ENCODE measurements at places on chromosomes 2 and 18.

DNA sequence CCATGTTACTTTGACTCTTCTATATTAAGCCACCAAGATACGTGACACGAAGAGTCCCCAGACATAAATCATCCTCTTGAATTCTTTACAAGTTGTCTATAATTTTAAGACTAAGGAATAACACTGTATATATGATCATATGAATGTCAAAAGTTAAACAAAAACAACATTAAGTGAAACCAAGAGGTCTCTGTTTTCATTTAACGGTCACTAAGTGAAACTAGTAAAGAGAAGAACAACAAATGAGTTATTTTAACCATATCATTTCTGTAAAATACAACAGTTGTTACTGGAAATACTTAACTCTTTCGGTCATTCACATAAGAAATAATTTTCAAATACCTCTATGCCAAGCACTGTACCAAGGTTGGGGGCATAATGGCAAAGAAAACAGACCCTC, 45.7 kb upstream of the STK17B start:
- DNase-seq = no peak

DNA sequence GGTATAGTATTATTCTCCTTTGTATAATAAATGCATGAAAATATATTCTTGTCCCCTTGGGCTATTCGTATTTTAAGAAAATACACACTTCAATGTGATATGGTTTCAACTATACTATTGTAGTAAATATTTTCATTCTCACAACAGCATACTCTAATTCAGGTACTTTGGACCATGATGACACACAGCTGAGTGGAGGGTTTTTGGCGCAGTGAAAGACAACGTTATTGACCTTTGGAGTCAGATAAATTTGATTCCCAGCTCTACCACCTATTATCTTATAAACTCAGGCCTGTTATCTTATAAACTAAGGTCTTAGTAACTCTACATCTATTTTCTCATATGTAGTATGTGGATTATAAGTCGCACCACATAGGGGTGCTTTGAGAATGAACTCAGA, 895.9 kb upstream of the DDX18 start:
- DNase-seq = no peak

DNA sequence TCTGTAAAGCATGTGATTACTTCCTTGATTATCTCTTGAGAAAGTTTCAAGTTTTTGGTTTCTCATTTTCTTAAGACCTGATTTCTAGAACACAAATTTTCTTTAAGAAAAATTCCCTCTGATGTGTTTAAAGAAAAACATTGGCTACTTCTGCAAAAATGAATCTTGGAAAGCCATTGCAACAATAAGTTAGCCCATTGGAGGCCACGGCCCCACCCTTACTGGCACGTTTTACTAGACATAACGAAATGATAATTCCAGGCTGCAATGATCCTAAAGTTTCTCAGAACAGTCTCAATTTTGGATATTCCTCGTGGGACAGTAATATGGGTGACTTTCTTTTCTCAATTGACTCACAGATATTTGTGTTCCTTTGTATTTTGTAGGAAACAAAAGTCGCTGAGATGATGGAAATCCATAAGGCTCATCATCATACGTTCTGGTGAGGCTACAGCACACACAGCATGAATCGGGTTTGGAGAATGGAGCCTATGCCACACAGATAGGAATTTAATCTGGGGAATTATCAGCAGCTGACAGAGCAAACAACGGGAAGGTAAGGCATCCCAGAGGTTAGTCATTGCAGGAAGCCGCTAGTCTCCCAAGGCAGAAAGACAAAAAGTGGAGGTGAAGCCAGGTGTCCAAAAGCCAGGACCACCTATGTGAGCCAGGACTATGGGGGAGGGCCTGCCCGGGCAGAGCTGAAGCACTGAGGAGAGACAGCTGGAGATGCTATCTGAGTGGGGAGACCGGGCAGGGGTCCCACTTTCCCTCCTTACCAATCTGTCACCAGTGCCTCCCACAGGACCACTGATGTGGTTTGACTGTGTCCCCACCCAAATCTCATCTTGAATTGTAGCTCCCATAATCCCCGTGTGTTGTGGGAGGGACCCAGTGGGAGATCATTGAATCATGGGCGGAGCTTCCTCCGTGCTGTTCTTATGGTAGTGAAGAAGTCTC, 35.9 kb downstream of the SOWAHC start:
- no peak for DNase-seq

DNA sequence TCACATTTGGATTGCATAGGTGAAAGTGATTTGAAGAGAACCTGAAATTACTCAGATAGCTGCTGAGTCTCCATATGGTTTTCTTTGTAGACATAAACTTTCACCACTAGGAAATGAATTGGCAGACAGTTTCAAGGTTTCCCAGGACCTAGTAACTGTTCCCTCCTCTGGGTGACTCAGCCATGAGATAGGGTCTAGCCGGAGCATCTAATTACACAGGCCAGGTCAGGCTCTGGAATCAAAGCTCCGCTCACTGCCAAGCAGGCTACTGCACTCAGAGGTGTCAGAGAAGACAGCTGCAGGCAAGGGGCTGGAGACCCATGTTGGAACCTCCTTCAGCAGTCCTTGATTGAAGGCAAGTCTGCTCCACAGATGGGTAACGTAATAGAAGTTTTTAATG, 429.2 kb downstream of the TNS1 start:
- DNase-seq = no peak

DNA sequence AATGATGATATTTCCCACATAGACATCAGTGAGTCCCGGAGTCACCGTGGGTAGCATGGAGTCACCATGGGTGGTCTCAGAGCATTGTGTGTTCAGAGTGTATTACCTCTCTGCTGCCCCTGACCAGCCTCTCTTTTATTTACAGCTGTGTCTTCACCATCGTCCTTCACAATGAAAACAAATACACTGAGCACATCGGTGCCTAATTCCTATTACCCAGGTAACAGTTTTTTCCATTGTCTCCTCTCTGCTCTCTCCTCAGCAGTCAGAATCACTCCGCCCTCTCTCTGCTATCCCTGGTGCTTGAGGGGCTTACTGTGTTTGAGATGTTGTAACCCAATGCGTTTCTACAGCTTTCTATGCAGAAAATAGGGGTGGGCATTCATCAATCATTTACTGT, 361.5 kb upstream of the RAB12 start:
- no peak for DNase-seq

GRCh38 chr18:73896685-73897084, 250.9 kb downstream of the FBXO15 start:
- no peak for DNase-seq

DNA sequence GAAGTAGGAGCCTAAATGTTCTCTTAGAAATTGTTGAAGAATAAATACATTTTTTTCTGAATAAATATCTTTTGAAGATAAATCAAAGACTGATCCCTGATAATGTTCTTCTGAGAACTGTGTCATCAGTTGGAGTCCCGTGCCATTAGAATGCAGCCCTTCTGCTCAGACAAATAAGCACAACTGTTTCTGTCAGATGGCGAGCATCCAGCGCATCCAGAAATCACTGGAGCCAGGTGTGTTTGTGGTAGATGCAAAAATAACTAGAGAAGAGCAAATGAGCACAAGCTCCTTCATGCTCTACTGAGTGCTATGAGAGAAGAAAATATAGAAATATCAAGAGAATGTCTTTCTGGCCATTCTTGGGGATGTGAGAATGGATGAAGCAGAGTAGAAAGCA, 573.7 kb downstream of the THSD7B start:
- DNase-seq = no peak

DNA sequence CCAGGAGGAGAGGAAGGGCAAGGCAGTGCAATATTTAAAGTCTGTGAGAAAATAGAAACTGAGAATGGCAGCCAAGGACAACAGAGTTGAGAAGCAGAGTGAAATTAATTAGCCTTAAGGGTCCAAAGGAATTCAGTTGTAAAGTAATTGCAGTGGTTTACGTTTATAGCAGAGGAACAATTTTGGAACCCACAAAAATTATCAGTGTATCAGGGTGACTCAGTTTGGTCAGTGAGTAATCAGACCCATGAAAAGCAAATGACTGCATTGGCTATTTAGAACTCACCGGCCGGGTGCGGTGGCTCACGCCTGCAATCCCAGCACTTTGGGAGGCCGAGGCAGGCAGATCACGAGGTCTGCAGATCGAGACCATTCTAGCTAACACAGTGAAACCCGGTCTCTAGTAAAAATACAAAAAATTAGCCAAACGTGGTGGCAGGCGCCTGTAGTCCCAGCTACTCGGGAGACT, 245.8 kb upstream of the SLC39A10 start:
- no peak for DNase-seq

- no peak for DNase-seq
Measured at GRCh38 chr2:205763708-205764211, 81.5 kb downstream of the NRP2 start.

DNA sequence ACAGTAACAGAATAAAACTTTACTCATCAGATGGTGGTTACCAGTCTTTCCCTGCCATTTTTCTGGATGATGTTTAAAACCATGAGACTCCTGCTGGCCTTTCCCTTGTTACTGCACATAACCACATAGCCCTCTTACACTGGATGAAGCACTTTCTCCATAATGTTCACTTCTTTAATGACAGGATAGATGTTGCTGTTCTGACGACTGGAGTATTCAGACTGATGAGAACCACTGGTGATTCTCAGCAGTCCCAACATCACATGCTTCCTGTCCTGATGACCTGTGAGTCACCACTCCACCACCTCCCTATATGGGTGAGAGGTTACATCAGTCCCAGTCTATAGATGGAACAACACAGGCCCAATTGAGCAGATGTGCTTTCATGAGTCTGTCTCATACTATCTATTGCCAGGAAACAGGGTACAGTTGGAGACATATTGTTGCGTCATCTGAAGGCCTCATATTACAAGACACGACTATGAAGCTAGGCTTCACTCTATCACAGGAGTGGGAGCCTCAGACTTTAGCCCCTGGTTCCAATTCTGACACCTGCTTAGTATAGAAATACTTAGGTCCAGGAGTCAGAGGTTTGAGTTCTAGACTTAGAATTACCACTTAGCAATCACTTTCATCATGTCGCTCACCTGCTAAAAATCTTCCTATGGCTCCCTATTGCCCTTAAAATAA, 145.7 kb upstream of the KLF7 start:
- no peak for DNase-seq

DNA sequence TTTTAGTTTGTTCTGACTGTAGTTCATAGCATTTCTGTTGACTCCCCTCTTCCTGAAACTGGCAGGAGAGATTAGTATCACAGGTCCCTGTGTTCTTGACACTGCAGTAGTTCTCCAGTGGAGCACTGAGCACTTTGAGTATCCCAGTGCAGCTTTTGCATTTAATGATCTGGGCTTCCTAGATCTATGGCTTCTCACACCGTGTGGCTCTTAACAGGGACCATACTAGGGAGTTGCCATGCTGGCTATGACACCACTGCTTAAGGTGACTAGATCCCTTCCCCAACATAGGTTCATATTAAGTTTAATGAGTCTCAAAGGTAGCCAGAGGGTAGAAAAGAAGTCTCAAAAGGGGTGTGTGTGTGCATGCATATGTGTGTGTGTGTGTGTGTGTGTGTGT, 6.2 kb upstream of the MSTN start:
- no peak for DNase-seq

GRCh38 chr18:78782951-78783563, 196.6 kb upstream of the SALL3 start:
- DNase-seq = no peak

- no peak for DNase-seq
Measured at GRCh38 chr18:34858188-34858587, 148.1 kb downstream of the DTNA start.

GRCh38 chr2:46299365-46300263, 2.4 kb downstream of the EPAS1 start:
- DNase-seq = no peak

DNA sequence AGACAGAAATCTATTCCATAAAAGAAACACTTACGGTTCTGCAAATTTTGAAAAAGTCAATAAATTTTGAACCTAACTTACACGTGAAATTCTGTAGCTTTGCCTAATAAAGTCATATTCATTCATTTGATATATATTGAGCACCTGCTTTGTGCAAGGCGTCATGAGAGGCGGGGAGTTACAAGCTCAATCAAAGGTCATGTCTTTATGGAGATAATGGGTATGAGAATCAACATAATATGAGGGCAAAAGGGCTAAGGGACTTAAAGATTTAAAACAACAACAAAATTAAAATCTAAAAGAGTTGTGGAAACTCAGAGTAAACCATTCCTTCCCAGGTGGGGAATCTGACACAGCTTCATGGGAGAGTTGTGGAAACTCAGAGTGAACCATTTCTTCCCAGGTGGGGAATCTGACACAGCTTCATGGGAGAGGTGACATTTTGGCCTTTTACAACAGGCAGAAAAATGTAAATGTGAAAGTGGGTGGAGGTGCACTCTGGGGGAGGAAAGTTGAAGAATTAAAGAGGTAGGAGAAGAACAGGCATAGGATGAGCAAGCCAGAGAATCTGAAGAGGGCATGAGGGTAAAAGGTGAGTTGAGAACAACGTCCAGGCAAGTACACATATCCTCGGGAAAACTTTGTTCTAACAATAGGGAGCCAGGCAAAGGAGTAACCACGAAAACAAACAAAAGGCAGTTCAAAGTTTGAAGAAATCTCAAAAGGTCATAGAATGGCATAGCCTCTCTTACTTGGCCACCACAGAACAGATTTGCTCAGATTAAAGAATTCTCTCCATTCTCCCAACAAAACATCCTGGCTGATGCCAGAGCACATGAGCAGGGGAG, 49.5 kb upstream of the CD226 start:
- DNase-seq = no peak

- DNase-seq = no peak
Measured at GRCh38 chr2:159010963-159011362, 42.5 kb downstream of the TANC1 start.

GRCh38 chr18:23099621-23100020, 35.7 kb upstream of the CABLES1 start:
- DNase-seq = no peak

DNA sequence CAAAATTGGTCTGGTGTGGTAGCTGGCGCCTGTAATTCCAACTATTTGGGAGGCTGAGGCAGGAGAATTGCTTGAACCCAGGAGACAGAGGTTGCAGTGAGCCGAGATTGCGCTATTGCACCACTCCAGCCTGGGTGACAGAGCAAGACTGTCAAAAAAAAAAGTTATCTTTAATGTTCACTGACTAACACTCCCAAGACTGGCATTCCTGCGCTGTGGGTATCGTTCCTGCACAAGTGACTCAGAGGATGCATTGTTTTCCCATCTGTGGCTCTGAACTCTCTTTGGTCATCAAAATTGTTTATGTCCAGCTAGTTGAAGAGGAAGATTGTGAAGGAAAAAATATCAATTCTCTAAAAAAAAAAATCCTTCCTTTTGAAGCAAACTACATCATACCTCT, 539.0 kb downstream of the SOX11 start:
- DNase-seq = no peak

GRCh38 chr2:189574793-189575475, 5.7 kb downstream of the SLC40A1 start:
- no peak for DNase-seq

DNA sequence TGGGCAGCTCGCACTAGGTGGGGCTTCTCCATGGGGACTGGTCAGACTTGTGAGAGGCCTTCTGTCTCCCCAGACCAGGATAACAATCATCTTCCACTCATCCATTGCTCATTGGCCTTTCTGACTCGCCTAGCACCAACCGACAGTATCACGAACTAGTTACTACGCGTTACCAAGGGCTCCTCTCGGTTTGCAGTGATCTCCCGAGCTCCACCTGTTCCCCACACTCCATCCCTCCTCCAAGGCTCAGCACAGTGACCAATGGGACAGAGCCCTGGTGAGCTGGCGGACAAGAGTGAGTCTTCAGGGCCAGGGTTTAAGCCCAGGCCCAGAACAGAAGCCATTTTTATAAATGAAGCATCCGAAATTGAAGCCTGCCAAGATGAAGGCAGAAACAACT, 42.8 kb upstream of the SMAD7 start:
- DNase-seq = no peak

- no peak for DNase-seq
Measured at GRCh38 chr18:5972298-5972697, 77.0 kb upstream of the TMEM200C start.

- DNase-seq = no peak
Measured at GRCh38 chr18:79048245-79048632, 21.0 kb upstream of the ATP9B start.

All from stimulated activated CD8-positive, alpha-beta memory T cell treated with anti-CD3 and anti-CD28 coated beads, Interleukin-7, amount 100 ng/mL, for 1 hour (primary cell).